ENCODE measurements at places on chromosomes 4 and X.
A peak's percentile ranks its signal among the peaks of the same experiment; 100 is the strongest.

GRCh38 chrX:119817130-119817690 lies 25.8 kb upstream of the RPL39 start:
- DNase-seq = no peak

DNA sequence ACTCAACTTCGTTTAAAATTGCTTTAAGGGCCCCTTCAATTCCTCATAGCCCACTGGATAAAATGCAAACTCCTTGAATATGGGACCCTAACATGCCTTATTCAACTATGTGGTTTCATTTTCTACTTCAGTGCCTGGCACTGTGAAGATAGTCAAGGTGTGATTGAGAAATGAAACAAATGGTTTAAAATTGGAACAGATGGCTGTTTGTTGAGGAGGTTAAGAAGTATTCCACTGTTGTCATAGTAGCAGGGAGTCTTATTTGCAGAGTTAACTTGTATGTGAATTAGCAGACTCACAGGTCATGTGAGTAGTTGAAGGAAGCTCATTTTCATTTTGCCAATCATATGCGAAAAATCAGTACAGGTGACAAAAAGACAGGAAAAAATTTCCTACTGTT lies 593.3 kb downstream of the KCTD8 start:
- DNase-seq = no peak

GRCh38 chrX:65598559-65599147 lies 64.1 kb upstream of the LAS1L start:
- no peak for DNase-seq

- DNase-seq = no peak
These were observed 32.1 kb downstream of the XK start for GRCh38 chrX:37717708-37718107.

DNA sequence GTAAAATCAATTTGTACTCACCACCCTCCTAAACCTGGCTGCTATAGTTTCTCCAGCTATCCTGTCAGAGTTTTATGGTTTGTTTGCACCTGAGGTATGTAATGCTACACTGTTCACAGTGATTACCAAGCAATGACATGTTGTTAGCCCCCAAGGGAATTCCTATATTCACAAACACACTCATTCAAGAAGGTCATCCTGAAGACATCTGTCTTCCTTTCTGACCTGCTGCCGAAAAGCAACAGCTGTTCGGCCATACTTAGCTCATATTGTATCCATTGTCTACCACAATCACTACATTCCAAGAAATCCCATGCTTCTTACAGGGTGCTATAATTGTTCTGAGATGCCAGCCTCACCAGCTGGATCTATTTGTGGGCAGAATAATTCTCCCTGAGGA lies 160.1 kb upstream of the GYPA start:
- no peak for DNase-seq

DNA sequence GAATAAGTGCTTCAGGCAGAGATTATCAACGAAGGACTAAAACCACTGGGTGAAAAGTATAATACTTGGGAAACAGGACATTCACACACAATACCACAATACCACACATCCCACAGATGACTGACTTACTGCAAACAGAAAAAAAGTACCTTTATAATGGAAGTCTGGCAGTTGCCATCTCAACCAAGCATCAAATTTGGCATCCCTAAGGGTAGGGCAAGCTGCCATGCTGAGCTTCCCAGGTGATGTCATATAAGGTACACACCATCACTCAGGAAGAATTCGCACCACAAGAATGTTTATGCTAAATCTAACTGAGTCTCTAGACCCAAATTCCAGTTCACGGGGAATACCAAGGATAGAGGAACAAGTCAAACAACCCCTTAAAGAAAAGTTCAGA lies 9.1 kb downstream of the QDPR start:
- DNase-seq = no peak

- DNase-seq = no peak
These were observed 1.9 kb downstream of the IRS4 start for GRCh38 chrX:108734426-108734825.

- DNase-seq = no peak
These were observed 30.1 kb downstream of the LGI2 start for GRCh38 chr4:25000639-25001038.

- DNase-seq = no peak
These were observed 155.2 kb downstream of the SMIM20 start for GRCh38 chr4:26069218-26069617.

DNA sequence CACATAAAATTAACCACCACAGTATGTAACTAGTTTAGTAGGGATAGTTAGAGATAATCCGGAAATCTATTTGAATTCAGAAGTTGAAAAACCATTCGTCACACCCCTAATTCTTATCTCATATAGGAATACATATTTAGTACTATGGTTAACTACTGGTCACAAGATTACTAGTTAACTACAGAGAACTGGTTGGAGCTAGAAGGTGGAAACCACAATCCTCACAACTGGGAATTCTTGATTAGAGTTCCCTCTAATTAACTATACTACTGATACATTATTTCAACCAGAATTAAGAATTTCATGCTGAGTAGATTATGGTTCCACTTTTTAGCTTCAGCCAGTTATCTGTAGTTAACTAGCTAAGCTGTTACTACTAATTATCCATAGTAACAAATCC lies 39.9 kb upstream of the NKAP start:
- no peak for DNase-seq

DNA sequence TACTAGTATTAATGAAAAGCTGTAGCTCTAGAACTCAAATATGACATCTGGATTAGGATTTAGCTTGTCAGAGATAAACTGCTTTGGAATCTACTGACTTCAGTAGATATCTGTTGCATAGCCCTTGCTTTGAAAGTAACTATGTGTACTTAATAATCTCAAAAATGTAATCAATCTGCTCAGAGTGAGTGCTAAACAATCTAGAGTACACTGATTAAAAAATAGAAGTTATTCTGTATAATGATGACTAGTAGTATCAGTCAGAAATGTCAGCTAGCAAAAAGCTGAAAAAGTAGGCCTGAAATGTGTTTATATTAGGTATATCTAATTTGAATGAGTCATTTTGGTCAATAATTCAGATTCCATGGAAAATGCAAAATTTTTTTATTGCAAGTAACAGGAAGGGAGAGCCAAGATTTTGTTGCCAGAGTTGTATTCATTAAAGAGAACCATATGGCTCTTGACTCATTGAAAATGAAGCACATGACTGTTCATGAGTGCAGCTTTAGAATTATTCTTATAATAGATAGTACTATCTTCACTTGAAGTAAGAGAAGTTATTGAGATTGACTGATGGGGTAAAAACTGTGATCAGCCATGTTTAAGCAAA lies 20.0 kb downstream of the CLCN3 start:
- DNase-seq = no peak

- no peak for DNase-seq
These were observed 210.5 kb downstream of the CHM start for GRCh38 chrX:85836868-85837267.

DNA sequence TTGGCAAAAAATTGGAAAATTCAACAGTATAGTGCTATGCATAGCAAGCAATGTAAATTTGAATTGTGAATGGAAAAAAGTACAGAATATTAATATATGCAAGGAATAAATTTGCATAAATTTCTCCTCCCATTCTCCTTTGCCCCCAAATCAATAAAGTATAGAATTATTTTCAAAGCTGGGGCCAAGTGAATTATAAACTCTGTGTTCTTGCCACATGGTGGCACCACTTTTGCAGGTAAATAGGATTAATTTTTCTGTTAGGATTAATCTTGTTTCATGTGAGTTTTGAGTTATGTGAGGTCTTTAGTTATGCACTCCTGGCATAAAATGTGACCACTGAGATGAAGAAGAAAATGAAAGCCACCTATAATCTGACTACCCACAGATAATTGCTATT lies 19.9 kb downstream of the COPS4 start:
- peak; percentile 5 for DNase-seq

GRCh38 chr4:23857367-23857959 lies 32.4 kb downstream of the PPARGC1A start:
- no peak for DNase-seq

DNA sequence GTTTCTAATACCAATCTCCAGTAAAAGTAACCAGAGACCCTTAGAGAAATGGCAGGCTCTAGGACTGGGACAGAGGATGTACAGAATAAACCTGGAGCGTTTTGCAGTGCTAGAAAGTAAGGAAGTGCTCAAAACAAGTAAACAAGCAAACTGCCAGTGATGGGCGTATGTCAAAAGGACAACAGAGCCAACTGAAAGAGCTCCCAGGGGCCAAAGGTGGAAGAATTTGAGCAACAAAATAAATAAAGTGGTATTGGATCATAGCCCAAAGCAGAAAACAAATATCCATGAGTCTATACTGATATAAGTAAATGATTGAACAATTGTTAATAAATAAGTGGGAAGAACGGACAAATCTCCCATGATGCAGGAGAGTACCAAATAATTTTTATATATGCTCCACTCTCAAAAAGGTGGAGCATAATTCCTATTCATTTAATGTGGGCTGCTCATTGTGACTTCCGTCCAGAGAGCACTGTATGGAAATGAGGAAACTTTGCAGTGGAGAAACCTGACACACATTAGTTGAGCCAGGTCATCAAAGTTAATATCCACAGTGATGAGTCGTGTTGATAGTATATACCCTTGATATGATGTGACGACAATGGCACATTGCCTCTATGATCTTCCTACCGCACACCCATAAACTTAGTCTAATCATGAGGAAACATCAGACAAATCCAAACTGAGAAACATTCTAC lies 17.8 kb upstream of the SEPTIN11 start:
- peak; percentile 31 for DNase-seq

- DNase-seq = no peak
These were observed 439.6 kb downstream of the INPP4B start for GRCh38 chr4:142406499-142406835.

- no peak for DNase-seq
These were observed 211.3 kb downstream of the ARHGAP10 start for GRCh38 chr4:147943159-147943638.

DNA sequence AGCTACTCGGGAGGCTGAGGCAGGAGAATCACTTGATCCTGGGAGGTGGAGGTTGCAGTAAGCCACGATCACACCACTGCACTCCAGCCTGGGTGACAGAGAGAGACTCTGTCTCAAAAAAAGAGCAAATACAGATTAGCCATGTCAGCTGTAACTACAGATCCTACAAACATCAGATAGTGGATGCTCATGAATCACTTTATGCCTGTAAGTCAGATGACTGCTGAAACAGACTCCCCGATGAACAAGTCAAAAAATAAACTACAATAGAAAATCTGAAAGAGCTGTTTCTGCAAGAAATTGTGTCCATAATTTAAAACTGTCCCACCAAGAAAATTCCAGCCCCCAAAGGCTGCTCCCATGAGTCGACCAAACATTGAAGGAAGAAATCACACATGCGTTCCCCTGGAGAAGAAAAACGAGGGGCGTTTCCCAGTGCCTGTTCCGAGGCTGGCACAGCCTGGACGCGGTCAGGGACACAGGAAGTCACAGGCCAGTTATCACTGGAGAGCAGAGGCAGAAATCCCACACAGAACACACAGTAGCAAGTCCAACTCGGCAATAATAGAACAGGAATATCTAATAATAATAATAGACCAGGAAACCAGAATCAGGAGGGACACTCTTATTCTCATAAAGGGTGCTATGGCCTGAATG lies 30.0 kb upstream of the GTPBP6 start:
- no peak for DNase-seq

GRCh38 chrX:1336331-1336943 lies at the start of gene IL3RA:
Gene IL3RA (plus strand): TSS chrX:1336785. CDS start chrX:1341766, 4,981 bp downstream.
- no peak for DNase-seq

DNA sequence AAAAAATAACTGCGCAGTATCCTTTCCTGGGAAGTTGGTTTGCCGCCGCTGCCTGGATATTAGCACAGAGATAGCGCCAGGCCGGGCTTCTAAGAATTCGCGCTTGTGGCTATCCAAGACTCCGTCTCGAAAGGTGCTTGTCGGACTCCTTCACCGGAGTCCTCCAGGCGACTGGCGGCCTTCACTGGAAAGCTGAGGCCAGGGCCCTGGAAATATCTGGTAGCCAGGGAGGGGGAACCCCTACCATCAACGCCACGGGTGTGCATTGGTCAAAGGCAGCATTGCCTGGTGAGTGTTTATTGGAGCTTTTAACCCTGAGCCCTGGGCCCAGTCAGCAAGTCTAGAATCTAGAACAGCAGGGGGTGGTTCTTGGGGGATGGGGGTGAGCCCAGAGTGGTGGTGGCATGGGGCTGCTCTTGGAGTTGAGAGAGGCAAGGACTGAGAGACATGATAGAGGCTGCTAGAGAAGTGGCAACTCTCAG lies 577 bp upstream of the PIM2 start:
- peak; percentile 33 for DNase-seq

GRCh38 chrX:100070334-100070849 lies 339.7 kb downstream of the PCDH19 start:
- DNase-seq = no peak

DNA sequence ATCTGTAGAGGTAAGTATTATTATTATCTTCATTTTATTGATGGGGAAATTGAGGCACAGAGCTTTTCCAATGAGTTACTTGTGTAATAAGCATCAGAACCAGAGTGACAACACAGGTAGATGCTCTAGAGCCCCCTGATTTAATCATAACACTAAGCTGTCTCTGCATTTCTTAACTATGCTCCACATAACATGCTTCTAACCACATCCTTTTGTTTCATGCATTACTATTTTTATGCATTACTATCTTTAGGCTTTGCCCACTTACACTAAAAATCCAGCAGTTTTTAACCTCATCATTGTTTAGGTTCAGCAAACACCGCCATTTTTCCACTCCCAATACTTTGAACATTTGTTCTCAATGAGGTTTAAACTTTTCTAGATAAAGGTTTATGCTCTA lies 1900.8 kb upstream of the PCDH10 start:
- no peak for DNase-seq

GRCh38 chr4:41455206-41455605 lies 82.8 kb upstream of the LIMCH1 start:
- DNase-seq = no peak

DNA sequence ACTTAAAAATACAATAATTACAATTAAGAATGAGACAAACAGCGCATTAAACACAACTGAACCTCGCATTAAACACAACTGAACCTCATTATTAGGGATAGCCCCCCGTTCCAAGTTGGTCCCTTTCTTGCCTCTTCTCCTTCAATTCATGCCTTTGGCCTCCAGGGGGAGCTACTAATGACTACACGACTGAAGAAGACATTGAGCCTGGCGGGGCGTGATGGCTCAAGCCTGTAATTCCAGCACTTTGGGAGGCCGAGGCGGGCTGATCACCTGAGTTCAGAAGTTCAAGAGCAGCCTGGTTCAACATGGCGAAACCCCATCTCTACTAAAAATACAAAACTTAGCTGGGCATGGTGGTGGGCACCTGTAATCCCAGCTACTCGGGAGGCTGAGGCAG lies 56.4 kb upstream of the NWD2 start:
- DNase-seq = no peak

DNA sequence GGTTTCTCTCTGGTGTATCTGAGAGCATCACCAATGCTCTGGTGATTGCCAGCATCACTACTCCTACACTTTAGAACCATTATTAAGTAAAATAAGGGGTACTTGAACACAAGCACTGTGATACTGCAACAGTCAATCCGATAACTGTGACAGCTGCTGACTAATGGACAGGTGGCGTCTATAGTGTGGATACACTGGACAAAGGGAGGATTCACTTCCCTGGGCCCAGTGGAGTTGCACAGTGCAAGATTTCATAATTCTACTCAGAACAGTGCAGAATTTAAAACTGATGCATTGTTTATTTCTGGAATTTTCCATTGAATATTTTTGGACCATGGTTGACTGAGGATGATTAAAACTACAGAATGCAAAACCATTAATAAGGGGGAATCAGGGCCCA lies 97.8 kb downstream of the SHROOM3 start:
- DNase-seq = no peak
